ENCODE measurements at places on chromosomes 12 and 14. TPM values are rescaled to one million over a fixed set of nuclear protein-coding genes. Genes with fewer than 3 reads are reported as not detected.

DNA sequence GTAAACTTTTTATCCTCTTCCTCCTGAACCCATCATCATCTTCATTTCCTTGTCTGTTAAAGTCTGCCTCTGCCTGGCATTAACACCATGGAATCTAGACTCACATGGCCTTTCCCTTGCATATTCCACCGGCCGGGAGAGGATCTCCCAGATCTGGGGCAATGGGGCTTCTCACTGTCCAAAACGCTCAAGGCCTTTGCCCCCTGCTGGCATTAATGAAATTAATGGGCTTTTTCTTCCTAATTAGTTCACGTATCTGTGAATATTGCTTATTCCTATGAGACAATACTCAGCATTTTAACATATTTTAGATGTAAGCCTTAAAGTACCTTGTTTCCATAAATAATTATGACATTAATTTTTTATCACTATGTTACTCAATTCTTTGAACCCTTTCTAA is 42.9 kb upstream of the CAPRIN2 start:
- no peaks in the 10 kb centered on the region for H3K36me3 ChIP-seq
- no peak overlapping the region for H3K27ac ChIP-seq
- H3K27me3 ChIP-seq, result peaks cover 26% of the 10 kb centered on the region
- H3K4me1 ChIP-seq, result peaks cover 20% of the 10 kb centered on the region

GRCh38 chr14:102424520-102424919 is 61.8 kb downstream of the TECPR2 start:
- DNase-seq, result no peak
- no peak overlapping the region for H3K27ac ChIP-seq

DNA sequence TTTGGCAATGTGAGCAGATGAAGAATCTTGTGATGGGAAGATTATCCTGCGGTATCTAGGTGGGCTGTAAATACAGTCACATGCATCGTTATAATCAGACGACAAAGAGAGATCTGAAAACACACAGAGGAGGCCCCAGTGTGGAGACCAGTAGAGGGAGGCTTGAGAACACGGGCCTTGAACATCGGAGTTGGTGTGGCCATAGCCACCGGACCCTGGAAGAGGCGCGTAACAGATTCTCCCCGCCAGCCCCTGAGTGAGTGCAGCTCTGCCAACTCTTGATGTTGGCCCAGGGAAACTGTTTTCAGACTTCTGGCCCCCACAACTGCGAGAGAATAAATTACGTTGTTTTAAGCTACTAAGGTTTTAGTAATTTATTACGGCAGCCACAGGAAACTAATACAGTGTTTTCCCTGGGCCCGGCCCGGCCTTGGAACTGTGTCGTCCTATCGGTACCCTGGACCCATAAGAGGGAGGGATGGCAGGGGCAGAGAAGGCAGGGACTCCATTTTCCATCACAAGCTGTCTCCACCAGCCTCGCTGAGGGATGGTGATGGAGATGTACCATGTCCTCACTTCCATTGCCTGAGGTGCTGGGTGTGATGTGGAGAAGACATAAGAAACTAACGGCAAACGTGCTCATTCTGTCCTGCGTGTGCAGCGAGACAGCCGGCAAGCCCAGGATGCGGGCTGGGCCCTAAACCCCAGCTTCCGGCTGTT is 91.6 kb downstream of the NTF3 start:
- no peak for DNase-seq
- no peaks in the 10 kb centered on the region for H3K27me3 ChIP-seq

DNA sequence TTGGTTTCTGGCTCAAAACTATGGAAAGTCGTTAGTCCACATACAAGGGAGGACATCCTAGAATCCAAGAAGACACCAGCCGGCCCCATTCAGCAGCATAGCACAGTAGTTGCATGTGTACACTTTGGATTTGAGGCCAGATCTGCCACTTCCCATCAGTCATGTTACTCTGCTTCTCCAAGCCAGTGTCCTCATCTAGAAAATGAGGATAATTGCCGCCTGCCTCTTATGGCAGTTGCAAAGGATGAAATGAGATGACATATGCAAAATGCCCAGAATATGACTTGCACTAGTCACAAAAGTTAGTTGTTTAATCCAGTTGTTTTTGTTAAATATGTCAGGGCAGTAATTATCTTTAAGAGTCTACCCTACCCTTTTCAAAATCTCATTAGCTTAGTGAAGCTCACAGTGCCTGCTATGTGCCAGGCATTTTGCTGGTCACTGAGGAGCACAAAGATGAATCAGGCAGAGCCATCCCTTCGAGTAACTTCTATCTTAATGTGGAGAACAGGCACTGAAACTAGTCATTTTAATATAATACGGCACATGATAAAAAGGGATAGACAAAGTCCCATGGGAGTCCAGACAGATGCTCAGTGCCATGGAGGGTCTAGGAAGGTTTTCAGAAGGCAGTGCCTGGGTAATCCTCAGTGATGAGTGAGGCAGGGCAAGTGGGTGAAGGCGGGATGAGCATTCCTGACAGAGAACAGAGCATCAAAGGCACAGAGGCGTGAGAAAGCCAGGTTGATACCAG is 6.6 kb upstream of the KRT76 start:
- H3K27ac ChIP-seq, result no peak overlapping the region
- H3K27me3 ChIP-seq, result peaks cover 40% of the 10 kb centered on the region
- no peaks in the 10 kb centered on the region for H3K36me3 ChIP-seq
- no peaks in the 10 kb centered on the region for H3K4me1 ChIP-seq
- H3K4me3 ChIP-seq, result no peak overlapping the region

DNA sequence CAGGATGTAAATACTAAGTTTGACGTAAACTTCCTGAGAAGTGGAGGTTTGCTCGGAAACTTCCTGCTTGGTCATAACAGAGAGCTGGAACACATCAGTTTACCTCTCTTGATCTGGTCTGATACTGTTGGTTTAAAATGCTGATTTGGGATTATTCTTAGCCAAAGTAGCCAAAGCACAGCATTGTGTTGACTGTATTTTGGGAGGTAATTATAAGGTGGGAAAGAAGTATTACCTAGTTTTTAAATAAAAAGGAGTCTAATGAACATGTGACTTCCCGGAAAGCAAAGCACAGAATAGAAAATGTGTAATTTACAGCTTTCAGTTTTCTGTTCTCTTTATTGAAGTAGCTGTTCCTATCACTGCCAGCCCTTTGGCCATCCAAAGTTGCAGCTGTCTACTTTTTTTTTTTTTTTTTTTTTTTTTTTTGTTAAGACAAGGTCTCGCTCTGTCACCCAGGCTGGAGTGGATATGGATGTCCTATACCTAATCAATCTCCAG is 52.2 kb upstream of the SRP54 start:
- no peaks in the 10 kb centered on the region for H3K36me3 ChIP-seq
- H3K4me1 ChIP-seq, result peaks cover 14% of the 10 kb centered on the region
- peak overlapping the region; percentile 15 for H3K27ac ChIP-seq
- no peaks in the 10 kb centered on the region for H3K27me3 ChIP-seq
- DNase-seq, result no peak

DNA sequence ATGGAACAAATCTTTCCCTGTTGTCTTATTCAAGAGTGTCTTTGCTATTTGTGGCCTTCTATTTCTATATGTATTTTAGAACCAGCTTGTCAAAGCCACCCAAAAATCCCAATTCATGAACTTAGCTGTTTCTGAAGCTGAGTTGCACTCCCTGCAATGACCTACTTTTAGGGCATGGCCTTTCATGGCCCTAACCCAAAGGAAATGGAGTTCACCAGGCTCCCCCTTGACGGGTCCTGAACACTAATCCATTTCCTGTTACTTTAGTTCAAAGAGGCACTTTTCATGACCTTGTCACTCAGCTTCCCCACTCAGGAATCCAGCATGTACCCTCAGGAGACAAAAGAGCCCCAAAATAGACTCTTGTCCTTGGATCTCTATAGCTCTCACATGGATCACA is 7.6 kb downstream of the TMED8 start:
- H3K27me3 ChIP-seq, result no peaks in the 10 kb centered on the region
- H3K4me3 ChIP-seq, result no peak overlapping the region
- no peaks in the 10 kb centered on the region for H3K4me1 ChIP-seq
- H3K36me3 ChIP-seq, result no peaks in the 10 kb centered on the region
- no peak for DNase-seq

DNA sequence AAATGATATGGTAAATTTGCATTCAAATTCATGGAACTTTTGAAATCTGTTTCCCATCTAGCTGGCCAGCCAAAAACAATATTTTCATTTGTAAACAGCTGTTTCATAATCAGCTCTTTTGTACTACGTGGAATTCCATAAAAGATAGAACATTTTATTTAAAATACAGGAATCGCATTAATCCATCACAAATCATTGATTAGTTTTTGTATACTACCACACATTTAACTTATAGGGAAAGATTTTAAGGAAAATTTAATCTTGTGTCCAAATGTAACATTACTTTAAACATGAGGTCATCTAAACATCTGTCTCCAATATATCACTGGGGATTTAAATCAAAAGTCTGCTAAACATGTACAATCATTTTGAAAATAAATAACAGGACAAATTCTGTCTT is 33.5 kb downstream of the SLC25A21 start:
- no peaks in the 10 kb centered on the region for H3K4me1 ChIP-seq
- DNase-seq, result no peak
- no peak overlapping the region for H3K27ac ChIP-seq
- no peak overlapping the region for H3K4me3 ChIP-seq
- no peaks in the 10 kb centered on the region for H3K36me3 ChIP-seq

Gene KRT83
- not detected for total RNA-seq

DNA sequence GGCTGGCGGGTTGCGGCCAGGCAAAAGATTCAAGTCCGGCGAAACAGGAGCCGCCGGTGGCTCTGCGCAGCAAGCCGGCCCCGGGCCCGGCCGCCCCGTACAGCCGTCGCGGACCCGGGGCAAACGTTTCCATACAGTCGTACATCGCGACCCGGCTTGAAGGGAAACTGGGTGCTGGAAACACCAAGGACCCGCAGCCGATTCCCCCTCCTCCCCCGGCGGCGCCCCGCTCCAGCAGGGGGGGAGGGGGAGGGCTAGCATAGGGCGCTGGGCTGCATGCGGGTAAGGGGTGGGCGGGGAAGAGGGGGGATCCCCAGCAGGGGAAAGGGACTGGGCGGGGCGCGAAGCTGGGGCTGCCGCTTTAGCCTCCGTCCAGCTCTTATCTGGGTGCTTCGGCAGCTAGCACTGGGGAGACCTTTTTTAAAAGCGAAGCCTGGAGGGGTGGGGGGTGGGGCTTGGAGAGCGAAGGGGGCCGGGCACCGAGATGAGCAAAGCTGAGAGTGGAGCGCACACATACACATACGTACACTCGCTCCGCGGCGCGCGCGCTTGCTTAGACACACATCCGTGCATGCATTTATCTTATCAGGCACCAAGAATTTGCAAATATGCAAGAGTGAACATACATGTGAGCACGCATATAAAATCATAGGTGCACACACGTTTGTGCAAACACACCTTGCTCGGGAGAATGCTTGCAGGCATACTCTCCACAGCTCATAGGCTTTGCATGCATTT is 11.9 kb downstream of the RARG start:
- peaks cover 78% of the 10 kb centered on the region for H3K4me1 ChIP-seq
- DNase-seq, result peak; percentile 88
- peak overlapping the region; percentile 95 for H3K27ac ChIP-seq
- peak overlapping the region; percentile 77 for H3K4me3 ChIP-seq

GRCh38 chr12:13044002-13044905 is at the start of gene FAM234B:
Gene FAM234B, plus strand, starts transcription at chr12:13044381. Its CDS starts 23 bp downstream, at chr12:13044404.
- H3K4me3 ChIP-seq, result peak within 1 kb of the TSS; percentile 76
- peak; percentile 87 for DNase-seq
- no peaks in the 10 kb centered on the region for H3K36me3 ChIP-seq
- H3K27ac ChIP-seq, result peak within 1 kb of the TSS; percentile 38

DNA sequence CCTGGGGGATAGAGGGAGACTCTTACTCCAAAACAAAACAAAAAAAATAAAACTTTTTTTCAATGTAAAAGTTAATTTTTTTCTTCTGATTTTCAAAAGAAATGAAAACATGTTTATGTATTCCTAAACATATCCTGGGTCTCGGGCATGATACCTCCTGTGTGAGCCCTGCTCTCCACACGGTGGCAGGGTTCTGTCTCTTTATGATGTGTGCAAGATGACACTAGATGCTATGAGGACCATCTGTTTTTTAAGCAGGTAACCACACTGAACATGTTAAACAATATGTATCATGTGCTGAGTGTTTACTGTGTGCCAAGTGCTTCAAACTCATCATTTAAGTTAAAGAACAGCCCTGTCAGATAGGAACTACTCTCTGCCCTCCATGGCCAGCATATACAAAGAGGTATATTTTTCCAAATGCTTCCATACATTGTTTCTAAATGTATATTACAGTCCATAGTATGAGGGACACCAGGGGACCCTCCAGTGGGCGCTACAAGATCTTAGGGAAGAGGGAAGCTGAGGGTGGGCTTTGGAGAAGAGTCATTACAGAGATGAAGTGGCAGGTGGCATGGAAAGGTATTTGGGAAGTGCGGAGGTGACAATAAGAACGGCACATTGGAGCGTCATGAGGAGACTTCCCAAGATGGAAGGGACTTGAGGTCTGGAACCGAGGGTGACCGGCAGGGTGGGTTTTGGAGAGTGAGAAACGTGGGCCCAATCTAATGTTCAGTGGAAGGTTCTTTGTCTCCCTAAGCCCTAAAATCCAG is 28.5 kb downstream of the FOS start:
- no peak overlapping the region for H3K27ac ChIP-seq
- no peaks in the 10 kb centered on the region for H3K27me3 ChIP-seq
- H3K36me3 ChIP-seq, result no peaks in the 10 kb centered on the region
- H3K4me3 ChIP-seq, result no peak overlapping the region
- no peak for DNase-seq
- H3K4me1 ChIP-seq, result peaks cover 28% of the 10 kb centered on the region

GRCh38 chr12:87381742-87382141 is 647.5 kb downstream of the C12orf50 start:
- no peak for DNase-seq
- H3K4me3 ChIP-seq, result no peak overlapping the region
- no peak overlapping the region for H3K27ac ChIP-seq
- no peaks in the 10 kb centered on the region for H3K36me3 ChIP-seq
- no peaks in the 10 kb centered on the region for H3K4me1 ChIP-seq
- no peaks in the 10 kb centered on the region for H3K27me3 ChIP-seq

GRCh38 chr12:68031881-68032739 is 42.9 kb downstream of the IFNG-AS1 start:
- H3K27ac ChIP-seq, result no peak overlapping the region
- no peak for DNase-seq
- H3K4me3 ChIP-seq, result no peak overlapping the region
- H3K4me1 ChIP-seq, result no peaks in the 10 kb centered on the region
- H3K27me3 ChIP-seq, result no peaks in the 10 kb centered on the region

Data from lower lobe of right lung (tissue), 2 donors.